H54 (cell line): ENCODE measurements at places on chromosomes 4 and X.

DNA sequence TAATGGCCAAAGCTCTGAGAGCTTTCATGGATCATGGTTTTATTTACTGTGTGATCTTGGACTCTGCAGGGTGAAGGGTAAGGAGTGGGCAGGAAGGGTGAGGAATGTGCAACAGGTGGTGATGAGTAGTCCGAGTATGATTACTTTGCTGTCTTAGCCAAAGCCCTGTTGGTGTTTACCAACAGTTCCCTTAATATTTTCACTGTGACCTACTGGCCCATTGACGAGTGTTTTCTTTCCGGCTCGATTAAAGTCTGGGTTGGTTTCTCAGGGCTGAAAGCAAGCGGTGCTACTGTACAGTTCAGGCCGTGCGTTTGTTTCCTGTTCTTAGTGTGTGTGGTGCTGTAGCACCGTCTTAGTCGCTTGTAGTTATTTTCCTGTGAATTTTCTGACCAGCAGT lies 2.6 kb downstream of the ARHGAP24 start:
- DNase-seq = no peak

DNA sequence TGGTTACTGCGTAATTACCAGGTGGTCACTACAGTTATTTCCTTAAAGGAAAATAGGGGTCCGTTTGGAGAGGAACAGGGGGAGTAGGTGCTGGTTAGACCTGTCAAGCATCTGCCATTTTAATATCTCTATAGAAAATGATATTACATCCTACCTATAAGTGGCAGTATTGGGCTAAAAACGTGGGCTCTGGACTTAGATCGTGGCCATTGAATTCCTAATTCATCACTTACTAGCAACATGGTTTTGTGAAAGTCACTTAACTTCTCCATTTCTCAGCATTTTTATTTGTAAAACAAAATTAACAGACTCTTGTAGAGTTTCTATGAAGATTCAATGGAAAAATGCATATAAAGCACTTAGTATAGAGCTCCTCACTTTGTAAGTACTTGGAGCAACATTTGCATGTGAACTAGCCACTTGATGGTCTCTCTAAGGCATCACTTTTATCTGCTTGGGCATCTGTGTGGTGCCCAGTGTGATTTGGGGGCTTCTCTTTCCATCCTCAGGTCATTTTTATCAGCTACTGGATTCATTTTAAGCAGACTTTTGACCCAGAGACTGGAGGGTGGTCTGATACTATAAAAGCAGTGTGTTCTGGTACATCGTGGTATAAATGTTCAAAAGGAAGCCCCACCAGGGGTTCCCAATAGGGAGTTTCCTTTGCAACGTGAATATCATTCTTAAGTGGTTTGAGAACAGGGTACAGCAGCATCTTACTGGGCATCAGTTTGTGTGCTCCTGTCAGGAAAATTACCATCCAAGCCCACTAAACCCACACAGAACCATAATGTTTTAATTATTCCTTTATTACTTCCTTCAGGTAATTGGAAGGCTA lies 42.7 kb upstream of the RASSF6 start:
- no peak for DNase-seq

- no peak for DNase-seq
Measured at GRCh38 chrX:1601768-1602085, 10.3 kb downstream of the AKAP17A start.

DNA sequence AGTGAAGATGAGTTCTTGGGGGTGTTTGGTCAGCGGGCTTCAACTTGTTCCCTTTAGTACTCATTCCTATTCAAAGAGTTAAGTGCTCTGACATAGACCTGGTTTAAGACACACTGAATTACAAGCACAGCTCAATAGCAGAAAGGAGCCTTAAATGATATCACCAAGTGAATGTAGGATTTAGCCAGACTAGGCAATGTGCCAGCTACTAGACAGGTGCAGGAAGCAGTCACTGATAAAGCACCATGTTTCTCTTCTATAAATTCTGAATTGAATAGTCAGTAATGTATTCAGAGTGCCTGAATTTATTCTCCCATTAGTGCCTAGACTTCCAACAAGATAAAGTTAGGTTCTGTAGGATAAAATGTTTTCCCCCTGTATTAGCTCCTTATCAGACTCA lies 63.6 kb downstream of the ASB9 start:
- no peak for DNase-seq

- DNase-seq = peak; percentile 8
Measured at GRCh38 chr4:42371305-42372252, 25.7 kb upstream of the SHISA3 start.

GRCh38 chrX:119726900-119727555 lies 31.4 kb upstream of the SOWAHD start:
- no peak for DNase-seq

GRCh38 chr4:168077726-168078239 lies 14.6 kb upstream of the ANXA10 start:
- no peak for DNase-seq

DNA sequence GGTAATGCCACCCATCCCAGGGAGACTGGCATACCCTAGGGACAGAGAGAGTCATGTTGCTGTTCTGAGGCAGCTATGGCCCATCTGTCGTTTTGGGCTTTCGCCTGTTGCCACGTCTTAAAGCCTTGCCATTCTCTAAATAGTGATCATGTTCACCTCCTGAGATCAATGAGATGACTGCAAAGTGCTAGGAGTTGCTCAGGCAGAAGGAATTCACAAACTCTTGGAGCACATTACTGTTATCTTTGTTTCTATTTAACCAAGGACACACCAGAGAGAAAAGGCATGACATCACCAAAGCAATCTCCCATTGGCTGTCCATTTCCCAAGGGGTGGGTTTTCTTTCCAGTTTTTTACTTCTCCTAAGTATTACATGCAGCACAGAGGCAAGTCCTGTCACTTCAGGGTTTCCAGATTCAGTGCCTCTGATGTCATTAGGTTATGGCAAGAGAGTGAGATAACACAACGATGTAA lies 37.1 kb upstream of the SETD7 start:
- peak; percentile 24 for DNase-seq

DNA sequence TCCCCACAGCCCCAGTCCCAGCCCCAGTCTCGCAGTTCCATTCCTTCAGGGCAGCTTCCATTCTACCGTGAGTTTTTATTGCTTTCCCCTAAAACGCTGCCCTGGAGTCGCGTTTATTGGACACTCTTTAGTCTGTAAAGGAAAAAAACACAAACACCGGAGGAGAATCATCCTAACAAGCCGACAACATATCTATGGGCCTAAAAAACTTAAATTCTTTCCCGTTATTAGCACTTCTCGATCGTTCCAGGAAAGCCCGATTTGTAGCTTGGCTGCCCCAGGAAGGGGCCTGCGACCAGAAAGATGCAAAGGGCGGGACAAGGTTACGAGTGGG lies 178.5 kb downstream of the CBR4 start:
- DNase-seq = no peak

DNA sequence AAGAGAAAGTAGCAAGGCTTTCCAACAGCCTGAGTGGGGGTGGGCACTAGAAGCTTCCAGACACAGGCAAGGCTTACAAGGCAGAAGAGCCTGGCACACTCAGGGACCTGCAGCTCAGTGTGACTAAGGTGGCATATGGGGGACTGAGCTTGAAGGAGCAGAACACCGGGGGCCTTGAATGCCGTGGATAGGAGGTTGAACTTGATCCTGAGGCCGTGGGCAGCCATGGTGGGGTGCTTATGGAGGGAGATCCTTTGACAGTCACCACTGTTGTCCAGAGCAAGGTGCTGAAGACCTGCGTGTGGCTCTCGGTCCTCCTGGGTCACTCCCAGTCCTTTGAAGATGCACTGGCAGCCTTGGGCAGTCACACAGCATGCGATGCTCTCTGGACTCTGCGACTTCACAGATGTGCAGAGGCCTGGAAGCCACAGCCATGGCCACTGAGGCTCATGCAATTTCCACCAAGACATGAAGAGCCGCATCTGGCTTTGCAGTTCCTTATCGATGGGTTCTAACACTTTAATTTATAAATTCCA lies 18.3 kb downstream of the C4orf50 start:
- DNase-seq = no peak

DNA sequence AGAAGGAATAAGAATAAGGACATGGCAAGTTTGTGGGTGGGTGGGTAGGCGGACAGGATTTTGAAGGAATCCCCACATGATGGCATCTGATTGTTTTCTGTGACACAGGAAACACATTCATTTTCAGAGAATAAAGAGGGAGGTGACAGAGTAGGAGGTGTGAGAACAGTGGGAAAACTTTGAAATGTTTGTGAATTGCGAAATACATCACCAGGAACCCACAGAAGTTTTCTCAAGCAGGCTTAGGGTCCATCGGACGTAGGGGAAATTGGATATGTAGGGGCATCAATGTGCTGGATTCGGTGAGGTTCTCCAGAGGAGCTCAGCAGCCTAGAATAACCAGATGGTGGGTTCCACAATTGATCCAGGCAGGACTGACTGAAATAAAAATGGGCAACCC lies 171.6 kb downstream of the GLRA2 start:
- DNase-seq = no peak

- no peak for DNase-seq
Measured at GRCh38 chr4:38177641-38178391, 217.6 kb downstream of the PTTG2 start.

- no peak for DNase-seq
Measured at GRCh38 chr4:174377613-174378012, 93.9 kb downstream of the CEP44 start.

GRCh38 chr4:10565166-10565780 lies 108.0 kb upstream of the ZNF518B start:
- DNase-seq = no peak

DNA sequence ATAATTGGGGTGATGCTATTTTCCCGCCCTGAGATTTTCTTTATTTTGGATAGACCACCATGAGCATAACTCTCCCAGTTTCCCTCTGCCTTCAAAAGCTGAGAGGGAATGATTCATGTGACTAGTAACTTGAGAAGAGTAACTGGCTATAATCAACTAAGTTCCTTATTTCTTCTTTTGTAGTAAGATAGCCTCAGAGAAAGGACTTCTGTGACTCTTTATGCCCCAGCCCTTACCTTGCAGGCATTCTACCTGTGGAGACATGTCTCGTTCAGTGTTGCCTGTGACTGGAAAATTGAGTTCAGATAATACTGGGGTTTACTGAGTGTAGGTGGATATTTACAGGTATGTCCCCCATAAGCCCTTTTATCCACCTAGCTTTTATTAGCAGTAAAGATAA lies 715.4 kb upstream of the HS3ST1 start:
- no peak for DNase-seq

- no peak for DNase-seq
Measured at GRCh38 chr4:168569066-168569930, 72.4 kb downstream of the PALLD start.

DNA sequence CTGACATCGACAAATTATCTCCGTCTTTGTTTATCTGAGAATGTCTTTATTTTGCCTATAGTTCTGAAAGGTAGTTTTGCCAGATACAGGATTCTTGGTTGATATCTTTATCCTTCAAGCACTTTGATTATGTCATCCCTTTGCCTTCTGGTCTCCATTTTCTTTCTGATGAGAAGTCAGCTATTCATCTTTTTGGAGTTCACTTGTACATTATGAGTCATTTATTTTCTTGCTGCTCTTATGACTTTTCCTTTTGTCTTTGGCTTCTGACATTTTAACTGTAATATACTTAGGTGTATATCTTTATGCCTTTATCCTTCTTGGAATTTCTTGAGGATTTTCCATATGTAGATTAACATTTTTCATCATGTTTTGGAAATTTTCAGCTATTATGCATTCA lies 51.4 kb downstream of the SHROOM4 start:
- no peak for DNase-seq

- DNase-seq = no peak
Measured at GRCh38 chrX:48789366-48790220, 3.2 kb downstream of the GATA1 start.

- DNase-seq = no peak
Measured at GRCh38 chr4:5403746-5404497, 304.4 kb downstream of the EVC2 start.

GRCh38 chr4:26749867-26750266 lies 110.8 kb upstream of the STIM2 start:
- no peak for DNase-seq

DNA sequence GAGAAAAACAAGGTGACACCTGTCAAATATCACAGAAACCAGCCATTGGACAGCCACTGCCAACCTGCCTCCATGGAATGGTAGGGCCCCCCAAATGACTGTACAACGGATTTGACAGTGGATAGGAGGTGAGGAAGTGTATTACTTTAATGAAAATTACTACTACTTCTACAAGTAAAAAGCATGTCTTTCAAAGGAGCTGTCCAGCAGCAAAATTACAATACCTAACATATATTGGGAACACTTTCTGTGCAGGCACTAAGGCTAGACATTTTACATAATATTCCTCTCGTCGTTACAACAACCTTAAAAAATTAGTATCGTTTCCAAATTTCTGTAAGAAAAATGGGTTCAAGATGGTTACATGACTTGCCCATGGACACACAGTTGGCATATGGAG lies 14.9 kb downstream of the PPP3CA start:
- DNase-seq = no peak

- no peak for DNase-seq
Measured at GRCh38 chrX:139429913-139430312, 100.6 kb upstream of the F9 start.

DNA sequence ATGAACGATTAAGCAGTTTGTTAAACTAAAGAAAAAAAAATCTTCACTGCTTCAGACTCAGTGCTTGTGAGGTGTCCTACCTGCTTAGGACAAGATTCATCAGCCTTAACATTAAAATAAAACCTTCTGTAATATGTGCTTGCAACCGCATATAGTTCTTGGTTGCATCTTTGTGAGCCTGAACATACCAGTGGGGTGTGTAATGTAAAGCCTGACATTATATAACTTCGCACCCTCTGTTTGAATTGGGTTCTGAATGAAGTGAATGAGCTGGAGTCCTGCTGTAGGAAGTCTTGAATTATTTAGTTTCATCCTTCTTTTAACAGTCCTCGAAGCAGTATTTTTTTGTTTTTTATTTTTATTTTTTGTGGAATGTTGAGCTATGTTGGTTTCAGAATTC lies 3.1 kb downstream of the KDM6A start:
- no peak for DNase-seq

- DNase-seq = no peak
Measured at GRCh38 chr4:184620212-184620867, 28.9 kb downstream of the CASP3 start.

- DNase-seq = peak; percentile 6
Measured at GRCh38 chr4:37452952-37453280, 208.4 kb downstream of the NWD2 start.

GRCh38 chrX:147675819-147676218 lies 235.9 kb upstream of the FMR1 start:
- no peak for DNase-seq

GRCh38 chr4:8459867-8460445 lies 19.4 kb downstream of the TRMT44 start:
- no peak for DNase-seq

DNA sequence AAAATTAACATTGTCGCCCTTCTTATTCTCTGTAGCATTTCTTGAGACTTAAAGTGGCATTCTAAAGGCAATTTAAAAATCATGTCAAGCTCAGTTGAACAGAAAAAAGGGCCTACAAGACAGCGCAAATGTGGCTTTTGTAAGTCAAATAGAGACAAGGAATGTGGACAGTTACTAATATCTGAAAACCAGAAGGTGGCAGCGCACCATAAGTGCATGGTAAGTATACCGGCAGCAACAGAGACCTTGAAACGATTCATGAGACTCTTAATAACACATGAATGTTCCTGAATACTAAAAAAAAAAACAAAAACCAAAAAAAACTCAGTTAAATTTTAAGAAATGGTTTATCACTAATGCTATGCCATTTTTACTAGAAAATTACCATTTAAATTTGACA lies 82.4 kb upstream of the HPRT1 start:
- no peak for DNase-seq
